ENCODE measurements at places on chromosomes 1 and 21. TPM values are rescaled to one million over a fixed set of nuclear protein-coding genes. Genes with fewer than 3 reads are reported as not detected.

Gene CRNN
- total RNA-seq, result under 0.01 TPM

Gene C1orf226
- not detected for total RNA-seq

Gene ZNF695
- total RNA-seq, result 1.1 TPM

Gene CFAP410
- 11.3 TPM for total RNA-seq

Gene ITLN2
- total RNA-seq, result not detected

Gene COL11A1
- total RNA-seq, result 5.0 TPM

Gene ILDR2
- not detected for total RNA-seq

Gene LAMC2
- 8.5 TPM for total RNA-seq

Gene TNFRSF4
- total RNA-seq, result under 0.01 TPM

Gene CR1
- total RNA-seq, result not detected

Gene SPRR1A
- total RNA-seq, result not detected

Gene ZBTB8B
- total RNA-seq, result under 0.01 TPM

Gene IRF6
- total RNA-seq, result 0.63 TPM

Gene HEYL
- total RNA-seq, result not detected

Gene TNFRSF14
- total RNA-seq, result 21.3 TPM

Gene ALX3
- total RNA-seq, result not detected

Gene LMOD1
- total RNA-seq, result 3.5 TPM

Gene C4BPA
- total RNA-seq, result not detected

Gene EPHA10
- total RNA-seq, result under 0.01 TPM

Gene TEX38
- total RNA-seq, result not detected

Gene ERG
- under 0.01 TPM for total RNA-seq

Measured in bronchial smooth muscle cell (primary cell).